IMR-90 (cell line): ENCODE measurements at places on chromosomes 16 and 17.

- DNase-seq, result no peak
These were observed 10.8 kb upstream of the ANKS4B start for GRCh38 chr16:21222495-21223337.

DNA sequence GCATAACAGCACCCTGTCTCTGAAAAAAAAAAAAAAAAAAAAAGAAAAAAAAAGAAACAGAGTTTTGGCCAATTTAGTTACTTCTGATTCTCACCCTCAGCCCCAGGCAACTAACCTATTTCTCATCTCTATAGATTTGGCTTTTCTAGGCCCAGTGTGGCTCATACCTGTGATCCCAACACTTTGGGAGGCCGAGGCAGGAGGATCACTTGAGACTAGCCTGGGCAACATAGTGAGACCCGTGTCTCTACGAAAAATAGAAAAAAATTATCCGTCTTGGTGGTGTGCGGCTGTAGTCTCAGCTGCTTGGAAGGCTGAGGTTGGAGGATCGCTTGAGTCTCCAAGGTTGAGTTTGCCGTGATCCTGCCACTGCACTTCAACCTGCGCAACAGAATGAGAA, 8.7 kb downstream of the RPS6KB1 start:
- no peak for DNase-seq

DNA sequence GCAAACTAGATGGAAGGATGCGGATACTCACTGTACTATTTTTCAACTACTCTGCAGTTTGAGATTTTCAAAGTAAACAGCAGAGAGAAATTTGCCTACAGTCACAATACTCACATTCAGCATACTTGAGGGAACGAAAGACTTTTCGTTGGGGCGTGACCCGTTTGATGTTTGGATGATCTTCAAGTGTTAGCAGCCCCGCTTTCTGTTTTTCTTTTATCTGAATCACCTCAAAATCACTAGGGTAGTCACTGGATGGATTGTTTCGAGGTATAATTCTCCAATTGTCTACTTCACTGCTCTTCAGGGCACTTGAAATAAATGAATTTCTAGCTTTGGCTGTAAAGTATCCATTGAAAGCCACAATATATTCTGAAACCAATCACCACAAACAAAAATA, 17.8 kb downstream of the MBTPS1 start:
- peak; percentile 36 for DNase-seq

- DNase-seq, result no peak
These were observed 32.3 kb downstream of the DDX19A start for GRCh38 chr16:70378869-70379493.

GRCh38 chr16:50821586-50821985, 79.7 kb downstream of the CYLD start:
- peak; percentile 23 for DNase-seq

GRCh38 chr16:30949650-30950515, 1.0 kb downstream of the ORAI3 start:
- DNase-seq, result peak; percentile 80

DNA sequence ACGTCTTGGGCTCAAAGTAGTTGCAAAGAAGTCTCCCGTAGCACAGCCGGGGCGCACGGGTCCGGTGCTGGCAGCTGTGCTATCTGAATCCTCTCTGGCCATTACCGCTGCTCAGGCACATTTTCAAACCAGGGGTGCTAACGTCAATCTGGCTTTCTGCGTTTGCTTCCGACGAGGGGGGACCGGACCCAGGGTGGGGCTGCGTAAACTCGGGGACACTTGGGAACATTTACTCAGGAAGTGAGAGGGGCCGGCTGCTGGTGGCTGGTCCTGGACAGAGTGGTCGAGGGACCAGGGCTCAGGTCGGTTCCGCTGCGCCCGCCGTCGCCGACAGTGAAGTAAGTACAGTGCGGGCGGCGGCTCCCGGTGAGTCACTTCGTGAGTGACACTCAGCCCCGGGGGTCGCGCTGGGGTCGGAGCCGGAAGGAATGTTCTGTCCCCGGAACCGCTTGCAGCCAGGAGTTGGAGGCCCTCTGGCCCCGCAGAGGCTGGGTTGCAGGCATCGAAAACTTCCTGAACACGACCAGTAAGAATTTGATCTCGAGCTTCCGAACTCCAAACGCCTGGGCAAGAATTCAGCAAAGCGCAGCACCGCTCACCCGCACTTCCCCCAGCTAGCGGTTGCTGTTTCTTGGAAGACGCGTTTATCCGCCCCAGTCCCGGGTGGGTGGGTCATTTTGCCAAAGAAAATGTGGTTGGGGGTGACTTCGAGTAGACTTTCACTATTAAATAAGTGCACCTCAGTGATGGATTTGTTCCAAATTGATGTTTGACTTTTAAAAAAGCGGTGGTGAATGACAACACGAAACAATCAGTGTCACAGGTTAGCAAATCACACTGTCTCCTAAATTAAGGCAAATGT, 1.4 kb upstream of the HS3ST3B1 start:
- no peak for DNase-seq
